Suprapubic skin (tissue), 4 donors: ENCODE measurements at places on chromosomes 1 and 21. TPM values are rescaled to one million over a fixed set of nuclear protein-coding genes. Genes with fewer than 3 reads are reported as not detected.

DNA sequence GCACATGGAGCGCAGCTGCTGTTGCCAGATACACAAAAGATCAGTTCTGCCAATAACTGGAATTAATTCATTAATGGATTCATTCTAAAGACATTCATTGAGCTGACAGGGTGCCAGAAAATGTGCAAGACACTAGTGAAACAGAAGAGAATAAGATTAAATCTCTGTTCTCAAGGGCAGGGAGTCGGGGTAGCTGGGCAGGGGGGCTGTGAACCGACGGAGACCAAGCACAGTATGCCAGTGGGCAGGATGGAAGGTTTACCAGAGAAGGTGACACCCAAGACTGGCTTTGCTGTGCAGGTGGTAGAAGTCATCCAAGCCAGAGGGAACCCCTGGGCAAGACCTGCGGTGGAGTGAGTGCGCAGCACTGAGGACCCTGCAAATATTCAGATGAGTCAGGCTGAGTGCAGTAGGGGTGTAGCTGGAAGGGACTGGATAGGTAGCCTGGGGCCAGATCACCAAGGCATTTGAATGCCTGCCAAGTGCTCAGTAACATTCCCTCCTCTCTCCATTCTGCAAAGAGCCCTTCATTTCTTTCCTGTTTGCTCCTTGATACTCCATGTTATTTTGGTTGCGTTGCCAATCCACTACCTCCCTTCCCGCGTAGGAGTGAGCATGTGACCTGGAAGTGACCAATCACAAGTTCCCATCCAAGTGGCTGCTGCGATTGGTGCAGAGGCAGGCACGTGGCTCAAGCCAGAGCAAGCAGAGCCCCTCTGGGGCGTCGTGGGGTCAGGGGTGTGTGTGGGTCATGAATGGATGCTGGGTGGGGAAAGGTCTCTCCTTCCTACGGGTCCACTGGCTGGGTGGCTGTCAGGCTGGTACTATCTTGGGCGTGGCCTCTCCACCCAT lies 413.1 kb downstream of the PTPRU start:
- no peaks in the 10 kb centered on the region for H3K36me3 ChIP-seq
- H3K4me3 ChIP-seq, result no peak overlapping the region
- H3K4me1 ChIP-seq, result no peaks in the 10 kb centered on the region

DNA sequence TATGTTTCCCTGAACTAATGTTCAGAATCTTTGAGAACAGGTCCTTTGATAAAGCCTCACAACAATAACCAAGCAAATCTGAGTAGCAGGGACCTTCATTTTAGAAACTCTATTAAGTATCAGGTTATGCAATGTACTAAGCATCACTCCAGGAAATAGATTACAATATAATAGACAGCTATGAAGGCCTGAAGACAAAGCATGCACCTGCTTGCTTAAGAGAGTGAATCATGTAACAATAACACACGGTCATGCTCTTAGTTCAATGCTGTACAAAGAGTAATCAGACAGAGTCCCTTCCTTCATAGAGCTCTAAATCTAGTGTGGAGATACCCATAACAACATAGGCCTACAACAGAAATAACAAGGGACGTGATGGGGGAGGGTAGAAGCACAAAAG lies 8.1 kb upstream of the CMPK1 start:
- no peaks in the 10 kb centered on the region for H3K36me3 ChIP-seq
- no peak for DNase-seq
- no peaks in the 10 kb centered on the region for H3K27me3 ChIP-seq
- no peaks in the 10 kb centered on the region for H3K4me1 ChIP-seq
- peak overlapping the region; percentile 23 for H3K27ac ChIP-seq

NBPF11 gene
- 9.5 TPM for total RNA-seq

LCE5A gene
- 41.1 TPM for total RNA-seq

GRCh38 chr21:33937931-33938339 lies 22.3 kb upstream of the ATP5PO start:
- H3K36me3 ChIP-seq, result no peaks in the 10 kb centered on the region
- H3K27ac ChIP-seq, result no peak overlapping the region
- peaks cover 18% of the 10 kb centered on the region for H3K4me1 ChIP-seq
- no peaks in the 10 kb centered on the region for H3K27me3 ChIP-seq
- H3K4me3 ChIP-seq, result no peak overlapping the region
- no peak for DNase-seq
